Stimulated activated CD4-positive, alpha-beta T cell treated with anti-CD3 and anti-CD28 coated beads, Interleukin-4, amount 100 ng/mL, for 24 hours (primary cell): ENCODE measurements at places on chromosomes 2 and 18.
A peak's percentile ranks its signal among the peaks of the same experiment; 100 is the strongest.

DNA sequence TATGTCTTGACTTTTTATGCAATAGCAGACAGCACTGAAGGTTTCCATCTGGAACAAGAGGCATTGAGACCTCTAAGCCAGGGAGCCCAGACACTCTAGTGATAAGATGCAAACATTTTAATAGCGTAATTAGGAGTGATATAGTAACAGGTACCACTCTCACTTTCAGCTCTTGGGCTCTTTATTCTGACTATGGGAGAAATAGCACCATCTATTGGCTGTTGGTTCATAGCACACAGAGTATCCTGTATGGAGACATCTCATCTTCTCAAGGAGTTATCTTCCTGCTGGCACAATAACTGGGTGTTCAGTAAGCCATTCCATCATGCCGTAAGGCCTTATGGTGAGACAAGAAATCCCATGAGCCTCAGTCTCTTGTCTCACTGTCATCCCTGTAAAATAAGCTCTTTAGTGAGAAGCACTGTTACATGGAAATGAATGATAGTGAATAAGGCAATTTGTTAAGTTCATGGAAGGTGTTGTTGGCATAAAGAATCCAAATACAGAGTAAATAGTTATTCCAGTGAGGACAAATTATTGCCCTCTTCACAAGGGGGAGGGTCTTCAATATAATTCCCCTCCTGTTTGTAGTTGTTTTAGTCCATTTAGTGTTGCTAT, 48.3 kb downstream of the THUMPD2 start:
- DNase-seq = no peak

GRCh38 chr18:46261799-46262198, 157.6 kb downstream of the HAUS1 start:
- DNase-seq = no peak

DNA sequence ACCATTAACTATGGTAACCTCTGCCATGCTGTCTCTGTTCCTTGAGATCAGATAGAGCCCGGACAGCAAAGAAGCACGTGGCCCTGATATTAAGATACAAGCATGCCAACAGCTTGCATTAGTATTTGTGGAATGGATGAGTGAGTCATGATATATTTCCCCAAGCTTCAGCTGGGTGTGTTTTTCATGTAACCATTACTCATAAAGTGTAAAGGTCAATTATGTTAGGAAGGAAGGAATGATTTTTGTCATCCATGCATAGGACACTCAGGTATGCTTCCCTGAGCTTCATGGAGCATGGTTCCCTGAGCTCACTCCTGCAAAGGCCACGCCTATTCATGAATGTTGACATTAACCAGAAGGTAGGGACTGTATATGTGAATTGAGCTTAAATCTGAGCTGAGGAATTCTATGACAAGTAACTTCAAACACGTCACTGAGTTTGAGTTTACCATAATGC, 74.6 kb downstream of the ARL4C start:
- DNase-seq = no peak

DNA sequence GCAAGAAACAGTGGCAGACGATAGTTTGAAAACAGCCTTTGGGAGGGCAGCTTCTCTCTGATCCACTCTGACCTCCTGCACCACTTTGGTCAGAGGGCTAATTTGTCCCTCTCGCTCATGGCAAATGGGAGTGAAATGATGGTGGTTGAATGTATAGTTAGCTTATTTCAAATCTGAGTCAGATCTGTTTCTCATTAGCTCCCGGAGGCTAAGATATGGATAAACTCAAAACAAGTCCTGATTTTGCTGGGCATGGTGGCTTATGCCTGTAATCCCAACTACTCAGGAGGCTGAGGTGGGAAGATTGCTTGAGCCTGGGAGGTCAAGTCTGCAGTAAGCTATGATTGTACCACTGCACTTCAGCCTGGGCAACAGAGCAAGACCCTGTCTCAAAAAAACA, 145.0 kb downstream of the ALK start:
- no peak for DNase-seq

DNA sequence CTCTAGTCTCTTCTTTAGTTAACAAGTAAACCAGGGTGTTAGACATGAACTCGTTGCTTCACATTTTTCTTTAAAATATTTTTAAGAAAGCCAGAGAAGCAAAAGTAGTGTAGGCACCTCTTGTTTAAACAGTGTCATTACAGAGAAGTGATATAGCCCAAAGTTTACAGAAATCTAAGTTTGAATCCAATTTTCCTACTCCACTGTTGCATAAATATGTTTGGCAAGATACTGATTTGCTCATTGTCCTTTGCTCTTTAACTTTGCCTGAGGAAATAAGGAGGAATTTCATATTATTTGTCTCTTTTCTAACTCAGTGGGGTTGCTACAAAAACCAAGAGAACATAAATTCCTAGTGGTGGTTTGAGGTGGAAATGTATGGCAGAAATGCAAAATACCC, 81.1 kb downstream of the PAX3 start:
- no peak for DNase-seq

DNA sequence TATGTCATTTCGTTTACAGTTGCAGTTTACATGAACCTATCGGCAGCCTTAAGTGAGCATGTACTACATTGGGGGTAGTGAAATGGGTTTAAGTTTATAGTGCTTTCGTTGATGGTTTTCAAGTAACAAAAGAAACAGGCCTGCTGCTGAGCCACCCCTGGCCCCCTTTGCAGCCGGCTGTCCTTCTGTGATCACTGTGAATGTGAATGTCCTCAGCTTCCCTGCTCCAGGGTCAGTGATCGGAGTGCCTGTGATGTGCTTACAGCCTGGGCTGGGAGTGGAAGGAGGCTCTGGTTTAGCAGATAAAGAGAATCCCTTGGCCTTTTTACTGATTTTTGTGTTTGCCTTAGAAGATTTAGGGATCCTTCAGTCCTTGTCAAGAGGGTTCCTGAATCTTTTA, 154.2 kb downstream of the FAM210A start:
- DNase-seq = no peak

GRCh38 chr2:107361751-107362381, 464.8 kb upstream of the RGPD4 start:
- DNase-seq = no peak

DNA sequence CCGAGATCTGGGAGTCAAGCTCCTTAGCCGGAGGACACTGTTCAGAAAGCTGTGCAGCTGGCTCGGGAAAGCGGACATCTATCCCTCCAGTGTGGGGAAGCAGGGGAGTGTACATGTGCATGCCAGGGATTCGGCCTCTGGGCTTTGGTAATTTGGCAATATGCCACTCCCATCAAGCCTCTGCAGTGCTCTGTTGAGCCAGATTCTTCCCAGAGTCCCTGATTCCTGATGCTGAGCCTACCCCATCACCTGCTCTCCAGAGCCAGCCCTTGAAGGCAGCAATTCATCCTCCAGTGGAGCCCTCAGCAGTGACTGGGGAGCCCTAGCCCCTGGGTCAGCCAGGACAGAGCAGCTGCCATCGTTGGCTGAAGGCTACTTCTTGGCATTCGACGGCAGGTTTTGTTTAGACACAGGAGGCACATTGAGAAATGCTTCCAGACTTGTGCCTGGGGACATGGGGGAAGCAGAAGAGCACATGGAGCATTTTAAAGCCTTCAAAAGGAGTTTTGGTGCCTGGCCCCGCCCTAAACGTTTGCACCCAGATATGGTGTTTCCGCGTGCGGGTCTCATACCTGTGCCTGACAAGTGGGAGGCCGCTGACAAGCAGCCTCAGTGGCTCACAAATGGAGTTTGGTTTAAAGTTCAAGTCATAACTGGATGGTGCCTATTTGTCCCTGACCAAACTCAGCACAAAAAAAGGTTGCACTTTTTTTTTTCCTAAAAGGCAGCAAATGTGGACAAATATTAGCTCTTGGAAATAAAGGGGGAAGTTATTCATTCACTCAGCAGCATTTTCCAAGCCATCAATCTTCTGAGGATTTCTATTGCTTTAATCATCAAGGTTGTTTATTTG, 272.8 kb downstream of the CYRIA start:
- DNase-seq = no peak

DNA sequence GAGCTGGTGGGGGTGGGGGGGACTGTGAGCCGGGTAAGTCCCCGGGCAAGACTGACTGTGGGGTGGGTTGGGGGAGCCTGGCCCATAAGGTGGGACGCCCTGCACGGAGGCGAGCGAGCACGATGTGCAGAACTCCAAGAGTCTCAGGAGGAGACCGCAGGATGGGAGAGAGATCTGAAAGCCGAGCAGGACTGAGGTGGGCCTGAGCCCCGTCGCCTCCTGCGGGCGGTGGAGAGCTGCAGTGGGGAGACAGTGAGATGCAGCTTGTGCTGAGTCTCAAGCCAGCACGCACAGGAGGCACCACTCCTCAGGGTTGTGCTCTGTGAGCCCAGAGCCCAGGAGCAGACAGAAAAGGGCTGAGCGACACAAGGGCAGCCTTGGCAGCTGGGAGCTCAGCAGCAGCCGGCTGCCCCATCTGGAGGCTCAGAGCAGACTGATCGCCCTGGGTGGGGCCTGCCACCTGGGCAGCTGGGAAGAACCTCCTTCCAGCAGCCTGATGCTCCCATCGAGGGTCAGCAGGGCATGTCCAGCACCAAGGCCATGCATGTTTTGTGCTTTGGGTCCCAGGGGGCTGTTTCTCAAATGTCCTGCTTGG, 15.9 kb downstream of the ARHGEF4 start:
- DNase-seq = no peak

DNA sequence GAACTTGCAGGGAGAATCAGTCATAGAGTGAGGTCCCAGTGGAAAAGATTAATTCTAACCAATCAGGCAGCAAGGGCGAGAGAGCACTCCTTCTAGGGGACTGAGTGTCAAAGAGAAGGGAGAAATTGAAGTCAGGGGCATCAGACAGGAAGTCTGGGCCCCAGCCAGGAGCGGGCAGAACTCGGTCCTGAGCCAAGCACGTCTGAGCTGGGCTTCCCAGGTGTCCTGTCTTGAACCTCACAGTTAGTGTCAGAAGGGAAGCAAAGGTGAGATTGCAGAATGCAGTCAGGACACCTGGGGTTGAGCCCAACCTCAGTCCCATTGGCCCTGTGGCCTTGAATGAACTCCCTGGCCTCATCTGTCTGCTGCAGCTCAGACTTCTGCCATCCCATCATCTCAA, 220.9 kb downstream of the SMAD2 start:
- DNase-seq = no peak

DNA sequence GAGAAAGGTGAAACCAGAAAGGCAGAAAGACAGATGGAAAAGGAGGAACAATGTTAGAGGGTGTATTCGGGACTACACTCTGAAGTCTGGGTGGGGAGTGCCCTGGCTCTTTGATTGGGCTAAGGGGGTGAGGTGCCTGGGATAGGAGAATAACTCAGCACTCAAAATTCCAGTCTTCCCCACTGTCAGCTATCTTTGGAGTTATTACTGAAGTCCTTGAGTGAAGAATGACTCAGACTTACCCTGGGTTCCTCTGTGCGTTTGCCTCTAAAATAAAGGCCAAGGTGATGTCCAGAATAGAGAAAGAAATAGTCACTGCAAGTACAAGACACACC, 151.8 kb upstream of the SERPINE2 start:
- DNase-seq = no peak

GRCh38 chr2:189421644-189422043, 19.6 kb upstream of the WDR75 start:
- DNase-seq = no peak

DNA sequence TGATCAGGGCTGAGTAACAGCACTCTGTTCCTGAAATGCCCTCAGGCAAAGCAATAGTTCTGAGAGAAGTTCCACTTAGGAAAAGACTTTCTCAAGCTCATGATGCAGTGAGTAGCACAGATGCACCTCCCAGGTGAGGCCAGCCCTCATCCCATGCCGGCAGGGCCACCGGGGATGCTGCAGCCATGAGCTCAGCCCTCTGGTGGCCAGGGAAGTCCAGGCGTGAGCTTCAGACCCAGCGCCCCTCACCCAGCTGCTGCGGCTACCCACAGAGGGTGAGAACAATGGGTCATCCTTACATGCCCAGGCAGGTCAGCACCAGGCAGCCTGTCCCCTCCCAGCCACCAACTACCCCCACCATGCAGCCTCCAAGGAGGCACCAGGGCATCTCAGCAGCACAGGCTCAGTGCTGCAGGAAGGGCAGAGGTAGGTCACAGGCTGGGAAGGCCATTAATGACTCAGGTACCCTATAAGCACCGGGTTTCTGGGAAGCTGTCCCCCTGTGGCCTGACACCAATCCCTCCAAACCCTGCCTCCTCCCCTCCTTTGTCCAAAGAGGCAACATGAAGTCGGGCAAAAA, 50.6 kb downstream of the TTC32 start:
- no peak for DNase-seq

GRCh38 chr2:227545990-227546389, 52.7 kb upstream of the SCYGR2 start:
- peak; percentile 24 for DNase-seq

DNA sequence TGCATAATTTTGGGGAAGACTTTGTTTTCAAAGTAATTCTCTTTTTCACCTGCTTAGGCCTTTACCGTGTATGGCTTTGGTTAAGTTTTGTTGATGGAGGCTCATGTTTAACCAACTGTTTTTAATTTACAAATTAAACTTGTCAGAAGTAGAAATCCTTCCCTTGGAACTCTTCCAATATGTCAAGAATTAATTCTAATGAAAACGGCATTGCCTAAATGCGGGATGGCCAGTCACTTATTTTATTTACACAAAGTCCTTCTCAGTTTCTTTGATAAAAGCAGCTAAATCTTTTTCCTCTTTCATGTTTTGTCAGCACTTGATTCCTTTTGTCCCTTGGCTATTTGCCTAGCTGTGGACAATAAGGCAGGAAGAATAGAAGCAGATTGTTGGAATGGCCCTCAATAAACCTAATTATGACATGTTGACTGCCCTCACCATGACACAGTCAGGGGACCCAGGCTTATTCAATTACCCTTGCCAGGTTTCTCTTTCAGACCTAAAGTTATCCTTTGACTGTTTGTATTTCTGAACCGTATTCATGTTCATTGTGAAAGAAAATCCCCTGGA, 26.3 kb downstream of the PAX3 start:
- DNase-seq = no peak

- DNase-seq = no peak
Measured at GRCh38 chr2:113057117-113057516, 1.9 kb upstream of the IL36RN start.

- DNase-seq = no peak
Measured at GRCh38 chr2:215784371-215784783, 229.0 kb downstream of the MREG start.

GRCh38 chr2:37080266-37080665, 3.9 kb downstream of the HEATR5B start:
- DNase-seq = no peak

DNA sequence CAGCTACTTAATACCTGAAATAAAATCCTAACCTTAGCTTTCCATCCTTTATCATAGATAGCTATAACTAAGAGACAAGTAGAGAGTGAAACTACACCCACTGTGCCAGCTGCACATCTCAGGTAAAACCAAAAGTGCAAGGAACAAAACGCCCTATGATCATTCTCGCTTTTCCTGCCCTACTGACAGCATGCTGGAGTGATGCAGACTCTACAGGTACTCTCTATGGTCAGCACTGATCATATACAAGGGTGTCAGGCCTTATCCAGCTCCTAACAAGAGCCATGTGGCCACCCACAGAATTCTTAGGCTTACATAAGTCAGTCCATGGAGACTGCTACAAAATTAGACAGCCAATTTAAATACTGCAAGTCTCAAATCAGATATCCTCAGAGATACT, 45.6 kb downstream of the REV1 start:
- no peak for DNase-seq

- no peak for DNase-seq
Measured at GRCh38 chr18:72541871-72542332, 2.2 kb downstream of the CBLN2 start.
